Stomach (tissue), 19 donors: ENCODE measurements at places on chromosomes 7 and 10. TPM values are rescaled to one million over a fixed set of nuclear protein-coding genes. Genes with fewer than 3 reads are reported as not detected.

- DNase-seq: no peak
Measured at GRCh38 chr7:15855525-15856109, 169.1 kb upstream of the MEOX2 start.

GRCh38 chr10:104183682-104184081 lies 48.5 kb downstream of the CFAP43 start:
- DNase-seq: no peak

DNA sequence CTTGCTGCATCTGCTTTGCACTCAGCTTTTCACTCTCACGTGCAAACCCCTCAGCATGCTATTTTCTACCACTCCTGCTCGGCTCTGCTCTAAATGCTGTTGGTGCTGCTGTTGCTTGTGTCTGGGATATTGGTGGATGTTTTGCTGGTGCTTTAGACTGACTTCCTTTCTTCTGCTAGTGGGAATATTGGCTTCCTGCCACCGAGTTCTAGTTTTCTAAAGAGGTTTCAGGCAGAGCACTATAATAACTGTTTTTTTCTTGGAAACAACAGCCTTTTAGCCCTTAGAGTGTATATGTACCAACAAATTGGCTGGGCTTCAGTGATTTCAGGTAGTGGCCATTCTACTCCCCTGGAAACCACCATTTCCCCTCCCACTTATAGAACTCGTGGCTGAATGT lies 27.8 kb downstream of the TMEM236 start:
- DNase-seq: no peak

DNA sequence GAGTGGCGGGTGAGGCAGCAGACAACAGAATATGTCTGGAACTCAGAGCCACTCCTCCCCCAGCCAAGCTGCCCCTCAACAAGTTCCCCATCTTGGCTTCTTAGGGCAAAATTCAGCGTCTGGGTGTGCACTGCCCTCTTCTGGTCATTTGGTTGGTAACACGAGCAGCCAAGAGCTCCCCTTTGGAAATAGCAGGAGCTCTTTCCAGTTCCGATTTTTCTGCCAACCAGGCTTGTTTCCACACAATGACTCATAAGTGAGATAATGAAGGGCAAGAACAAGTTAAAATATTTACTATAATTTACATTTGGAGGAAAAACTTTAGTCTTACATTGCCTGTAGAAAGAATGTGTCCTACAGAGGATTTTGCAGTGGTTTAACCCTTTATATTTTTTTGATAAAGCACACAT lies 70.5 kb downstream of the ADCYAP1R1 start:
- DNase-seq: peak; percentile 67

- no peak for DNase-seq
Measured at GRCh38 chr10:129323879-129324278, 143.2 kb upstream of the MGMT start.

- DNase-seq: peak; percentile 36
Measured at GRCh38 chr10:75375838-75376237, 25.7 kb downstream of the ZNF503 start.

- DNase-seq: no peak
Measured at GRCh38 chr7:31679574-31680305, 7.3 kb upstream of the PPP1R17 start.

GRCh38 chr10:26739071-26739631 lies 41.6 kb downstream of the PDSS1 start:
- no peak for DNase-seq

DNA sequence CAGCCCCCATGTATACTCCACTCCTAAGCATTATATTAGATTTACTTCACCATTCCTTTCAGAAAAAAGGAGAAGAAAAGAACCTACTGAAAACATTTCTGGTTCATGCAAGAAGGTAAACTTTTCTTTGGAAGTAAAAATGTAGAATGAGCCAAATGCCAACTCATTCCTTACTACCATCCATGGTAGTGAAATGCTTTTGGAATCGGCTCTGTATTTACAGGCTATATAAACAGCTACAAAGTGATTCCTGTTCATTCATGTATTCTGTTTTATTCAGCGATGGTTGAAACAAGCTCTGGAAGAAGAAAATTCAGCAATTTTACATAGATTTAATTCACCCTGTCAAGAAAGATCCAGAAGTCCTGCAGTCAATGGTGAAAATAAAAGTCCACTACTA lies 91.6 kb downstream of the KMT2E start:
- DNase-seq: no peak

GRCh38 chr7:44967571-44968446 lies 11.0 kb downstream of the MYO1G start:
- peak; percentile 53 for DNase-seq

DNA sequence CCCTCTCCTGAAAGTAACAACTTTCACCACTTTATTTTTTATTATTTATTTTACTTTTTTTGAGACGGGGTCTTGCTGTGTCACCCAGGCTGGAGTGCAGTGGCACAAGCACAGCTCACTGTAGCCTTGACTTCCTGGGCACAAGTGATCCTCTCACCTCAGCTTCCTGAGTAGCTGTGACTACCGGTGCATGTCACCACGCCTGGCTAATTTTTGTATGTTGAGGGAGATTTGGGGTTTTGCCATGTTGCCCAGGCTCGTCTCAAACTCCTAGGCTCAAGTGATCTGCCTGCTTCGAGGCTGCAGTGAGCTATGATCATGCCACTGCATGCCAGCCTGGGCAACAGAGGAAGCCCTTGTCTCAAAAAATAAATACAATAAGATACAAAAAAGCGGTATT lies 14.9 kb upstream of the SLIT1 start:
- no peak for DNase-seq

GRCh38 chr7:25752967-25753791 lies 398.8 kb upstream of the NFE2L3 start:
- no peak for DNase-seq

DNA sequence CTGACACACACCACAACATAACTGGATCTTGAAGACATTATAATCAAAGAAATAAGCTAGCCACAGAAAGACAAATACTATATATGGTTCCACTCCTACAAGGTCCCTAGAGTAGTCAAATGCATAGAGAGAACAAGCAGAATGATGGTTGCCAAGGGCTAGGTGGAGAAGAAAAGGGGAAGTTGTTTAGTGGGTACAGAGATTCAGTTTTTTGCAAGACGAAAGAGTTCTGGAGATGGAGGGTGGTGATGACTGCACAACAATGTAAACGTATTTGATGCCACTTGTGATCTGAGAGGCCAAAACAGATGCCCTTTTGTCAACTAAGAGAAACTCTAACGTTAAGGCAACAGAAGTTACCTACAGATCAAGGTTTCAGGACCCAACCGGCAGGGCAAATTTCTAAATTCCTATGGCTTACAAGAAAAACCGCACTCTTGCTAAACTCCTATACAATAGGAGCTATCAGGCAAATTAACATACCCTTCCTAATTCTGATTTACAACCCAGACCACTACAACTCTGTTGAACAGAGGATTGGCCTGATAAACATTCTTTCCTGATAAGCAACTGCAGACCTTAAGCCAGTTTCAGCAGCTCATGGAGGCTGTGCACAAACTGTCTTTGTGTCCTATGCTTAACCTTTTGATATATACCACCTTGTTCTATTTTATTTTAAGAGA lies 69.0 kb downstream of the FAM107B start:
- DNase-seq: no peak

DNA sequence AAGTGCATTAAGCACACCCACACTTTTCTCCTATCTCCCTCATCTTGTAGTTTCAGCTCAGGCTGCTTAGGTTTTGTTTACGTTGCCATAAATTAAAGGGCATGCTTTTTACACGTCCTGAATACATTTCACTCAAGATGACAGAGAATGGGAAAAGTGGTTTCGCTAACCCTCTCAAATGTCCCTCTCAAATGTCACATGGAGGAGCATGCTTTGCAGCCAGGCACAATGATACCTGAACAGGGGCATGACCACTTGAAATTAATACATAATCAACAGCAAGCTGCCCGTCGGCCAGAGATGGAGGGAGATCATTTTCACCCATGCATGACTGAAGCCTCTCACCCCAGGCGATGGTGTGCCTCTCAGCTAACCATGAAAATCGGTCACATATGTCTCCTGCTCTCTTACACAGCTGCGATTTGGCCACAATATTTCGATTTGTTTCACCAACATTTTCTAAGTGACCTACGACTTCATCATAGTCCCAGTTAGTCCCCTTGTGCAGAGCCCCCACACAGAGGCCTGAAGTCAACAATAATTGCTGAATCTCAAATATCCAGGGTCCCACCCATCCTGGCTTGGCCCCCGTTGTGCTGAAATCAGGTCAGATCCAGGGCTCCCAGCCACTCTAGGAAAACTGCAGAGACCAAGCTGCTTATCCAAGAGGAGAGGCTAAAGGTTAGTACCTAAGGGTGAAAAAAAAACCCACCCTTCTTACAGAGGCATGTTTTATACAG lies 373.9 kb upstream of the NFE2L3 start:
- DNase-seq: no peak

DNA sequence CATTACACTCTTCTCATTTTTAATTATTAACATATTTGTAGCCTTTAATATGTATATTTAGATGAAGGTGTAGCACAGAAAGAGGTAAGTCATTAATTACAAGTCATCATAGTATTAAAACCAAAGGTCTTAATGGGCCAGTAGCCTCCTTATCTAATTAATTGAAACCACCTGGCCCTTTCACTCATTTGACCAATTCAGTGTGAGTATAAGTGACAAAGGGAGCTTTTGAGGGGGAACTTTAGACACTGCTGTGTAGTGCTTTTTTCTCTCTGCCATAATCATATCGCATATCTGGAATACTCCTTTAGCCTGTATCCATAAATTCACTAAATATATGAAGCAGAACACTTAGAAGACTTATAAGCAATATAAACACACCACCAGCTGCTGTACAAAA lies 562.9 kb upstream of the POT1 start:
- DNase-seq: no peak

GRCh38 chr7:106284714-106285050 lies at the start of gene NAMPT:
Gene NAMPT, minus strand, starts transcription at chr7:106284983. Its CDS starts 99 bp downstream, at chr7:106284884.
- no peak for DNase-seq

DNA sequence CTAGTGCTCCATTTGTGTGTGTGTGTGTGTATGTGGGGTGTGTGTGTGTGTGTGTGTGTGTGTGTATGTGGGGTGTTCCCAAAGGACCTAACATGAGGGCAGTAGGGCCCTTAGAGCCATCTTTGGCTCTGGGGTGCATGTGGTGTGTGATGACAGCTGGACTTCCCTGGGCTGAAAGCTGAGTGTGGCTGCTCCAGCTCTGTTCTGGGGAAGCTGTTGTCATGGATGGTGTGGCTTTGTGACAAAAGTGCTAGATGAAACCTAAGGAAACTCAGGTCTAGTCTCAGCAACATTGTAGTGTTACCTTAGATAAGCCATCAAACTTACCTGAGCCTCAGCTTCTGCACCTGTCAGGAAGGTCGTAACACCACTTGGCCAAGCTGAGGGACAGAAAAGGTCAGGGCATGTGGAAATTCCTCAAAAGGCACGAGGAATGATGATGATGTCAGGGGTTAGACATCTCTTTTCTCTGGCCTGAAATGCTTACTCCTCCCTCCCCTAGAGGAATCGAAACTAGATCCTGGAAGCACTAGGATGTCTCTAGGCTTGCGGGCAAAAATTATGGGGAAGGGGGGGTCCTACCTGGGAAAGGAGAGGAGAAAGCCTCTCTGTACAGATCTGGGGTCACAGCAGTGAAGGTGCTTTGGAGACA lies 115.4 kb downstream of the RPS24 start:
- peak; percentile 38 for DNase-seq

DNA sequence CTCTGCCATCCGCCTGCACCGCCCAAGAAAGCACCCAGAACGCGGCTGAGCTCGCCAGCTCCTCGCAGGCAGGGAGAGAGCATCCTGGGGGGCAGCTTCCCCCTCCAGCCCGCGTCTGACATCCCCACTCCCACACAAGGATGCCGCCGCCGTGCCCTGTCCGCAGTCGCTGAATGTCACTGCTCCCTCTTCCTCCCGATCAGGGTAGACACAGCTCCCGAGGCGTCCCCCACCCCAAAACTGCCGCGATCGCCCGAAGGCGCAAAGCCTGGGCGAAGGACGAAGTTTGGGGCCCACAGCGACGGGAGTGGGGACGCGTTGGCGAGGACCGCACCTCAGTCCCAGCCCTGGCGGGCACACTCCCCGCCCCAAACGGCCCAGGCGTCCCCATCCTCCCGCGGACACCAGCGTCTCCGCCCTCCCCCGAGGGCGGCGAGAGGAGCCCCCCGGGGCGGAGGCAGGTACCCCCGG lies 1.5 kb upstream of the KAT6B start:
- DNase-seq: peak; percentile 29

GRCh38 chr7:100875356-100875751 lies 451 bp downstream of the SRRT start:
- peak; percentile 69 for DNase-seq

The TAC1 gene
- total RNA-seq: not detected

The CASD1 gene
- total RNA-seq: 16.7 TPM

The CLRN3 gene
- total RNA-seq: 15.4 TPM

The VWA2 gene
- total RNA-seq: 6.4 TPM

The EGR2 gene
- total RNA-seq: not detected

The MUC12 gene
- under 0.01 TPM for total RNA-seq

The CALHM2 gene
- 1.8 TPM for total RNA-seq

The GBX1 gene
- total RNA-seq: not detected

The ELN gene
- total RNA-seq: 122 TPM

The ANKRD30A gene
- total RNA-seq: not detected

The NPC1L1 gene
- total RNA-seq: not detected

The GIMAP1 gene
- not detected for total RNA-seq
